Fibroblast of skin of right biceps (primary cell): ENCODE measurements at places on chromosomes 4 and X.

DNA sequence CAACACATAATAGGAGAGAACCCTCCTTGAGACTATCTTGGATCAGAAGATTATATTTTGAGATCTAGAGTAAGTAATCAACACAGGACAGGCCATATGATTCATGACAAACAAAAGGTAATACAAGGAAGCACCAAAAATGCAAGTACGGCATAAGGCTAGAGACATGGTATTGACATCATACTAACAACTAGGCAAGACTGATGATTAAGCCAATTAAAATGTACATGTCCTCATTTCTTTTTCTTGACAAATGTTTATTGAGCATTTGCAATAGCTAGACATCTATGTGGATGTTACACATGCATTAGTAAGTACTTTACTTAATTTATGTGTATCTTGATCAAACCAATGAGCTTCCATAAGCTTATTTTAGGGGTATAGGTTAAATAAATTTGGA is 695.7 kb upstream of the GALNTL6 start:
- no peak for DNase-seq

DNA sequence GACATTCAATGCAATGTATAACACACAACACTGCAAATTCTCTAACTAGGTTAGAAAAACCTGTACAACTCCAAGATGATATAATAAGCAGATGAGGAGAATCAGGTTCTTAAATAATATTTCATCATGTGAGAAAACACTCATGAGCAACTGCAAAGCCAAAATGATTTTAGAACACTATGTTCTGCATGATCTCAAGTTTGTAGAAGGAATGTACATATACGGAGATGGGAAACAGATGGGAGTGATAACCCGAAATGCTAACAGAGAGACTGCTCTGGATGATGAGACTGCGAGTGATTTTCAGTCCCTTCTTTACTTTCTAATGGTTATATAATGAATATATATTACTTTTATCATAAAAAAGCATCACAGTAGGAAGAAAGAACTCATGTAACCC is 80.9 kb downstream of the PCYT1B start:
- no peak for DNase-seq

- peak; percentile 41 for DNase-seq
These were observed 19.7 kb upstream of the EDNRA start for GRCh38 chr4:147461161-147461560.

DNA sequence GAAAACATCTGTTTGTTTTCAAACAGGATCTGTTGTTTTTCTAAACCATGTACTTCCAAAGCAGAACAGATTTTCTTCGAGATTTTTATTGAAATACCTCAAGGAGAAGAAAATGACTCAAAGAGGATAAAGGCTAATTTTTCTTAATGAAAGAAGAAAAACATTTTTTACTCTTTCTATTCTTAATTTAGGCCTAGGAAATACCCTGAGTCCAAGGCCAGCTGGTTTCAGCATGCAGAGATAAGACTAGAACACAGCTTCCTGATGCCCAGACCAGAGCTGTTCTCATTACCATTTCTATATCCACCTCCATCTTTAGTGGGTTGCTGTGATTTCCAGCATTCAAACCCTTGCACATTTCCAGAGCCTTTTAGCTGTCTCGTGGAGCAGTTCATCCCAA is 18.3 kb downstream of the GAB1 start:
- no peak for DNase-seq

- DNase-seq = no peak
These were observed 38.1 kb downstream of the HELQ start for GRCh38 chr4:83417566-83417965.

- DNase-seq = no peak
These were observed 71.6 kb downstream of the AMOT start for GRCh38 chrX:112769034-112769433.

- peak; percentile 68 for DNase-seq
These were observed 5.0 kb downstream of the ARFIP1 start for GRCh38 chr4:152784490-152785350.

- DNase-seq = no peak
These were observed 411.4 kb downstream of the GPAT3 start for GRCh38 chr4:83947125-83947829.

DNA sequence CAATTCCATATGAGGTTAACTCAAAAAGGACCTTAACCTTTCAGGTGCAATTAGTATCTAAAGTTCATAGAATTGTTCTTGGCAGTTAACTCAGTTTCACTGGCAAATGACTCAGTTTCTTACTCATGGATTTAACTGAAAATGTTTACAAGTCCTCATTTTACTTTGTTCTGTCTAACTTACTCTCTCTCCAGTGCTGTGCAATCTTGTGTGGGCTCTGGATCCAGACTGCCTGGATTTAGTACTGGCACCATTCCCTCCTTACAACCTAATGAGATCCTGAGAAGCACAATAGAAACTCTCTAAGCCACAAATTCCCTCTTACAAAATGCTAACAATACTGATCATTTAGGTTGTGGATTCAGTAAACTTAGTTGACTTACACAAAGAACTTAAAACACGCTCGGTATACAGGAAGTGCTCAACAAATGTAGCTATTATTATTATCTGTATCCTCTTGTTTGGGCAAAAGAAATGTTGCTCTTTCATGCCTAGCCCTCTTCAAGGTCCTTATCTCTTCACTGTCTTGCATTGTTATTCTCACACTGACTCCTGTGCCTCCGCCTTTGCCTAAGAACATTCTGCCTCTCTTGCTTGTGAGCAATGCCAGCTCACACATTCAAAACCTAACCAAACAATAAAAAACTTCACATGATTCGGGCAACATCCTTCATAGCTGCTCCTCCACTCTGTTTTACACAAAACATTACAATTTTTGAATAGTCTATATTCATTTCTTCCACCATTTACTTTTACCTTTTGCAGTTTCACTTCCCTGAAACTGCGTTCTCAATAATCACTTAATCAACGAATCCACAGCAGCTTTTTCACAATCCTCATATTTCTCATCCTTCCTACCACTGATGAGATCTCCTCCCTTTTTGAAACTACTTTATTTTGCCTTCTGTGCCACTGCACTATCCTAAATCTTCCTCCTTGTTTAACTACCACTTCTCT is 91.8 kb downstream of the PDE5A start:
- DNase-seq = peak; percentile 19

DNA sequence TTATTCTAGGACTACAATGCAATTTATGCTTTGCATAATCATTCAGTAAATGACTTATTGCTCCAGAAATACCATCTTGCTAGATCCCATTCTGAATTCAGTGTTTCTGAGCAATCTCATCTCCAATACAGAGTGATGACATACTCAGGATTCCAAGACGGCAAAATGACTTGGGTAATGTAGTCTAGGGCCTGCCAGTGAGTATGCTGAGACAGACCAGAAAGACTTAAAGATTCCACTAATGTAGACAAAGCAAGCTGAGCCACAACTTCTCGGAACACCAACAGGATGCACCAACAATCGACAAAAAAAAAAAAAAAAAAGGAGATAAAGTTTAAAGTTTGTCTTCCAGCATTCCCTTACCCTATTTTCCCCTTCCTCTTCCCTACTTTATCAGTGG is 919 bp upstream of the SEC24B start:
- peak; percentile 83 for DNase-seq
